Activated naive CD4-positive, alpha-beta T cell treated with anti-CD3 and anti-CD28 coated beads, Interleukin-2, amount 50 U/mL, for 16 hours (primary cell): ENCODE measurements at places on chromosomes 16 and 17.

DNA sequence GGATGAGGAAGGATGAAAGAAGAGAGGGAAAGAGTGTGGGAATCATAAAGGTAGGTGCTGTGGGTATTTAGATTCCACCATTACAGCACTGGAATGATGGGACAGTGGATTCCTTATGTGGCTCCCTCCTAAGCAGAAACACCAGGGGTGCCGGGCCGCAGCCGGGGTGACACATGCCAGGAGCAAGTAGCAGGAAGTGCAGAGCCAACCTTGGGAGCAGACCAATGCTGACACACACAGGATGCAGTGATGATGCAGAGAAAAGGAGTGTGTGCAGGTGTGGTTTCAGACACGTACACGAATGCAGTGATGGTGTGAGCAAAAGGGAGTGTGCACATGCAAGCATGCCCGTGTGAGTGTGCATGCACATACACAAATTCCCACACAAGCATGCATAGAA is 338.0 kb downstream of the SLC39A11 start:
- DNase-seq = no peak

GRCh38 chr16:66850115-66850815 is 6.1 kb downstream of the CA7 start:
- no peak for DNase-seq

DNA sequence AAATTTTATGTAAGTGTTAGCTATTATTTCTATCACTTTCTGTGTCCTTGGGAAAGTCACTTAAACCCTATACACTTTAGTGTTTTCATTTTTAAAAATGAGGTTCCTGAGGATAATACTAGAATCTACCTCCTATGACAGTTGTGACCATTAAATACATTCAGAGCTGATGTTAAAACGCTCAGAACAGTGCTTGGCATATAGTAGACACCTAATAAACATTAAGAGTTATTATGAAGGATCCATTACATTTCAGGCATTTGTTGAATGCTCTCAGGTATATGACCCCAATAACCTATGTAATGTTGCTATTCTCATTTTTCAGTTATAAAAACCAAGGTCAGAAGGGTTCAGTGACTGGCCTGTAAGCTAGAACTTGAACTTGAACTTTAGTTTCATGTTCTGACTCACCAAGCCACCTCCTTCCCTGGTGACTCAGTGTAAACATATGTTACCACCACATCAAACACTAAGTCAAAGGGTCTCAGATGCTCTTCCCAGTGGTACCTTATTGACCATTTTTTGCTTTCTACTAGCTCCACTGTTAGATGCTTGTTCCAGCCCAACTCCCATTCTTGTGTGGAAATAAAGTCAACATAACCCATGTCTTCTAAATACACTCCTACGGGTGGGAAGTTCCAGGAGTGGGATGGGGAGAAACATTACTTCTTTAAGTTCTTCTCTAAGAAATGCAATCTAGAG is 47.6 kb downstream of the HSD17B2 start:
- no peak for DNase-seq

- no peak for DNase-seq
Measured at GRCh38 chr16:50329446-50330189, 39.2 kb downstream of the BRD7 start.

DNA sequence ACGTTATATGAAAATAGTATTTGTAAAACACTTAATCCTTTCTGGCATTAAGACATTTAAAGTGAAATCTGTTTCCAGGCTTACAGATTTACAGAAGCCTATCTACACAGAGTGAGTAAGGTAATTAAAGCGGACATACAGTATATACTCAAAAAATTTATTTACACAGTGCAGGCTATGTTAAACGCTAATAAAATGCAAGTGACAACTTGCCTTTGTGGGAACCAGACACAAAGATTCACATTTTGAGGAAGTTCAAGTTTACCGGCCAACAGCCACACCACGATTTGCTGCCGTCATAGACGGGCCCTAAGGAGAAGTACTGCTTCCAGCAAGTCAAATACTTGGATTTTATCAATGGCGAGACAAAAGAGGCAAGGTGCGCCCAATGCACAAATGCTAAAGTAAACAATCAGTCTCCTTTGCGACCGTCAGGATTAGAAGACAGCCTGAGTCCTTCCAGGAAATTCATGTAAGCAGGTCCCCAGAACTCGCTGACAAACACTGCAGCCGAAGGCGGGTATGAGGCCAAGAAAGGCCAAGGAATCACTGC is 801 bp downstream of the VPS35 start:
- DNase-seq = no peak

DNA sequence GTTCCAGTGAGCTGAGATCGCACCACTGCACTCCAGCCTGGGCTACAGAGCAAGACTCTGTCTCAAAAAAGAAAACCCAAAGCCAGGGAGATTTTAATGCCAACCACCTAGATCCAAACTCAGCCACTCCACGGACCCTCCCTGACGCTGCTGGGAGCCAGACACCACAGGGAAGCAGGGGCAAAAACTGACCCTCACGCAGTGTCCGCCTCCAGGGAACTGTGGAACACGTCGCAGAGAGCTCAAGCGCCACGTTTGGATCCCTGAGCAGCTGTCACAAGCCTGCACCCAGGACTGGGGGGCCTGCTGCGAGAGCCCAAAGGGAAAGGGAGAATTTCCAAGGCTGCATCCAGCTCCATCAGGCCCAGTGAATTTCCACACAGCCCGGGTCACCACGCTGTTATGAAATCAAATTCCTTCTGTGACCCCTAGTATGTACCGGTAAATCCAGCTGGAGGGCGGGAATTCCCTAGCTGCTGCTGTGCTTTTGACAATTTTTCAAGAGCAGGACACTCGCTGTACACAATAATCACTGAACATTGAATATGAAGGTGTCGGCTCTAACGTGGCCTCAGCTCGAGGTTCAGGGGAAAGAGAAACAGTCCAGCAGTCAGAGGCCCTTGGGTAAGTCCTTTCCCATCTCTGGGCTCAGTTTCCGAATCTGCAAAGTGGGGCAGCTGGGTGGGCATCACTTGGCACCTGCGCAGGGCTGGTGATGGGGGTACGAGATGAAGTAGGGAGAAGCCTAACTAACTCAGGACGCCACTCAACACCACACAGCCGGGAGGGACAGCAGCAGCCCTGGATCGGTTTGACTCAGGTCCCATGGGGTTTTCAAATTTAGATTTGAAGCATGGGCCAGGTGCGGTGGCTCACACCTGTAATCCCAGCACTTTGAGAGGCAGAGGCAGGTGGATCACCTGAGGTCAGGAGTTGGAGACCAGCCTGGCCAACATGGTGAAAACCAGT is 8.6 kb downstream of the CARHSP1 start:
- DNase-seq = no peak

DNA sequence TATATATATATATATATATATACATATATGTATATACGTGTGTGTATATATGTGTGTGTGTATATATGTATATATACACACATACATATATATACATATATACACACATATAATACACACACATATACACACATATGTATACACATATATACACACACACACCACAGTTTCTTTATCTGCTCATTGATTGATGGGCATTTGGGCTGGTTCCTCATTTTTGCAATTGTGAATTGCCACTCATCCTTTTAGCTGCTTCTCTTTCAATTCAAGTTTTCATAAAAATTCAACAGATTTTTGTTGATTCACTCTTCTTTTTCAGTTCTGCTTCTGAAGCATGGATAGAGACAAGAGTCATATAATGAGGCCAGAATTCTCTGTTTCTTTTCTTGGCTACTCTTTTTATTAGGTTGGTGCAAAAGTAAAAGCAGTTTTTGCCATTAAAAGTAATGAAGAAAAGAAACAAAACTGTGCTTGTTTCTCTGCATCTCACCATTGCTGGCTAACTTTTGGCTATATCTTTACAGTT is 44.5 kb downstream of the SLFN5 start:
- no peak for DNase-seq

DNA sequence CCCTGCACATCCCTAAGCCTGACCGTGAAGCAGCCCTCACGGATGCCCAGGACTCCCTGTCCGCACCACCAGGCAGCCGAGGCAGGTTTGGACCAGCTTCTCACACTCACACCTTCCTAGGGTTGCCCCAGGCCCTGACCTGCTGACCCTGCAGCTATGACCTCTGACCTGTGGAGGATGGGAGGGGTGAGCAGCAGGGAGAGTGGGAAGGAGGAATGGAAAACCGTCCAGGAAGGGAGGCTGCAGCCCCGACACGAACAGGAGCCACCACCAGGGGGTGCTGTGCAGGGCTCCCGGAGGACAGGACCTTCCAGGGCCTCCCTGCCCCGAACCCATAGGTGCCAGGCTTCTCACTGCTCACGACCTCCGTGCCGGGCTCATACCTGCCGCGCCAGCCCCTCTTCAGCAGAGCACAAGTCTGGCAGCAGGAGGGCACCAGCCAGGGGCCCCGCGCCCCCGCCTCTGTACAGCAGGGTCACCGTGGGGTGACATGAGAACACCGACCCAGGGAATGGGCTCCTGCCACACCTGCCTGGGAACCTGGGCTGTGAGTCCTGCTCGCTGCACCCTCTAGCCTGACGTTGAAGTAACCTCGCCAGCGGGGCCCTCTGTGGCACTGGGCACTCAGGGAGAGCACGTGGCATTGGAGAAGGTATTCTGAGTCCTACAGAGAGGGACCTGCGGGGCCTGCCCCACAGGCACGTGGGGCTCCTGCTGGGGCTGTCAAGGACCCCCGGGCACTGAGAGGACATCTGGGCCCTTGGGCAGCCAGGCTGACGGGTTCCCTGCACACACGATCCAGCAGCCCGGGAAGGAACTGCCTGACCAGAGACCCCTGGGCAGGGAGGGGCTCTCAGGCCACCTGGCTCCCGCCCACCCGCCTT is 37.6 kb downstream of the CTU2 start:
- DNase-seq = peak; percentile 75

GRCh38 chr17:80313160-80313829 is 52.6 kb downstream of the RNF213 start:
- DNase-seq = no peak

DNA sequence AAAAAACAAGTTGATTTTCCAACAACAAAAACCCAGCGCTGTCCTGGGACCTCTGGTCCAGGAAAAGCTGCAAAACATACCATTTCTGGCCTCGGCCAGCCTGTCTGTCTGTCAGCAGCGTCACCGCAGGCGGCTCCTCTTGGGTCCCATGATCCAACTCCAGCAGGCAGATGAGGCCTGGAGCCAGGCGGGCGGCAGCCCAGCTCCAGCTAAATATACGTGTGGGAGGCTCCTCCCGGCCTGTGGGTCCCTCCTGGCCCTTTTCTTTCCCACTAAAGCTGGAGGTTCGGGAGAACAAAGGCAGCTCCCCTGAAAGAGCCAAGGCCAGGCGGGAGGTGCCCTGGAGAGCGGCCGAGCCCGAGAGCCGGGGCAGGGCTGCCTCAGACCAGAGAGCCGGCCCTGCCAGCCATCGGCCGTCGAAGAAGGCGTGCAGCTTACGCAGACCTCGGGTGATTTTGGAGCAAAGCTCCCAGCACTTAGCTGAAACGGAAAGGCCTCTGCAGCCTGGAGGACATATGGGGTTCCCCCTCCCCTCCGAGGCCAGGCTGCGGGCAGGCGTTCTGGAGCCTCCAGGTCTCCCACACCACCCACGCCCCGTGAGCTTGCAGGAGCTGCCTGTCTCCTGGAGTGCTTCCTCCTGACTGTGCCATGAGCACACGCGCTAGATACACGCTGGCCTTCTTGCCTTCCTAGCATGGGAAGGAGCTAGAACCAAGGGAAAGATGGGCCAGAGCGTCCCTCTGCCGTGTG is 19.9 kb upstream of the JPH3 start:
- no peak for DNase-seq

GRCh38 chr17:81091774-81092517 is 57.0 kb downstream of the BAIAP2 start:
- no peak for DNase-seq

GRCh38 chr17:76826330-76827068 is 41.7 kb upstream of the MGAT5B start:
- DNase-seq = no peak

- DNase-seq = peak; percentile 14
Measured at GRCh38 chr17:40862985-40863733, 3.9 kb downstream of the KRT12 start.

GRCh38 chr17:48757524-48757961 is 29.0 kb upstream of the HOXB13 start:
- DNase-seq = no peak

DNA sequence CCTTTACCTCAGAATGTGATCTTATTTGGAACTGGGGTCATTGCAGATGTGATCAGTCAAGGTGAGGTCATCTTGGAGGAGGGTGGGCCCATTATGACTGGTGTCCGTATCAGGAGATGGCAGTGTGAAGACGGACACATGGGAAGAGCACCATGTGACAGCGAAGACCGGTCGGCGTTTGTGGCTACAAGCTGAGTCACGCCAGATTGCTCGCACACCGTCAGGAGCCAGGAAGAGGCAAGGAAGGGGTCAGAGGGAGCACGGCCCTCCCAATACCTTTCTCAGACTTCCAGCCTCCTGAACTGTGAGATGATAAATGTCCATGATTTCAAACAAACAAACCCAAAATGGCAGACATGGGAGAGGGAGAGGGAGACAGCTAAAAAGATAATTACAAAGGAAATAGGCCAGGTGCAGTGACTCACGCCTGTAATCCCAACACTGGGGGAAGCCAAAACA is 13.2 kb downstream of the STARD3 start:
- DNase-seq = no peak

DNA sequence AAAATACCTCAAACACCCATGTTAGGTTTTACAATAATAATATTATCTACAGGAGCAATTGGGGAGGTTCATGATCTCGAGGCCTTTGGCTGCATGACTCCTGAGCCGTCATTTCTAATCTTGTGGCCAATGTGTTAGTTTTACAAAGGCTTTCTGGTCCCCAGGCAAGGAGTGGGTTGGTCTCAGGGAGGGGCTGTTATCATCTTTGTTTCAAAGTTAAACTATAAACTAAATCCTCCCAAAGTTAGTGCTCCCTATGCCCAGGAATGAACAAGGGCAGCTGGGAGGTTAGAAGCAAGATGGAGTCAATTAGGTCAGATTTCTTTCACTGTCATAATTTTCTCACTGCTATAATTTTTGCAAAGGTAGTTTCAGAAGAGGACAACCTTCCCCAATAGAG is 9.1 kb upstream of the CCL5 start:
- no peak for DNase-seq

- no peak for DNase-seq
Measured at GRCh38 chr17:45873728-45874127, 20.6 kb upstream of the MAPT start.

- DNase-seq = no peak
Measured at GRCh38 chr17:19288453-19288852, 51.3 kb downstream of the EPN2 start.

DNA sequence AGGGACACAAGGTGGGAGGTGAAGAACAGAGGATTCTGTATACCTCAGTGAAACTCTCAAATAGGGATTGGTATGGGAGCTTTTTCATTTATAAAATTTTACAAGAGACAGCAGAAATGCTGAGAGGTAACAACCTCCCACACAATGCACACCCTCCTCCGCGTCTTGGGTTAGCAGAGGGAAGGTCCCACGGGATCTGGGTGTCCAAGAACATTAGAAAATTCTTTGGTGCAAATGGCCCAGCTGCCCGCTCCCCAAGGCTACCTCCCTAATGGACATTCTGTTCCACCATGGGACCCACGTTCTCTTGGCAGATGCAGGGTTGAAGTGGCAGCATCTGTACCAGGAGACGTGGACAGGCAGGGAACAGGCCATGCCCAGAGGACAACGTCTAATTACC is 22.5 kb downstream of the GPR139 start:
- no peak for DNase-seq

GRCh38 chr17:78925234-78925633 is at the start of gene TIMP2:
Gene TIMP2 (minus strand): TSS chr17:78925387. CDS start chr17:78925088, 299 bp downstream.
- DNase-seq = peak; percentile 71
